ENCODE measurements at places on chromosomes 1 and 21. TPM values are rescaled to one million over a fixed set of nuclear protein-coding genes. Genes with fewer than 3 reads are reported as not detected.

GRCh38 chr1:91864017-91864700 lies 21.8 kb downstream of the TGFBR3 start:
- no peak for DNase-seq
- no peak overlapping the region for H3K4me3 ChIP-seq
- no peaks in the 10 kb centered on the region for H3K27me3 ChIP-seq

- H3K27me3 ChIP-seq, result peaks cover 12% of the 10 kb centered on the region
- no peaks in the 10 kb centered on the region for H3K4me1 ChIP-seq
- DNase-seq, result no peak
- H3K27ac ChIP-seq, result no peak overlapping the region
- H3K36me3 ChIP-seq, result no peaks in the 10 kb centered on the region
- no peak overlapping the region for H3K4me3 ChIP-seq
These were observed 554.1 kb downstream of the MATN1 start for GRCh38 chr1:30169269-30169668.

DNA sequence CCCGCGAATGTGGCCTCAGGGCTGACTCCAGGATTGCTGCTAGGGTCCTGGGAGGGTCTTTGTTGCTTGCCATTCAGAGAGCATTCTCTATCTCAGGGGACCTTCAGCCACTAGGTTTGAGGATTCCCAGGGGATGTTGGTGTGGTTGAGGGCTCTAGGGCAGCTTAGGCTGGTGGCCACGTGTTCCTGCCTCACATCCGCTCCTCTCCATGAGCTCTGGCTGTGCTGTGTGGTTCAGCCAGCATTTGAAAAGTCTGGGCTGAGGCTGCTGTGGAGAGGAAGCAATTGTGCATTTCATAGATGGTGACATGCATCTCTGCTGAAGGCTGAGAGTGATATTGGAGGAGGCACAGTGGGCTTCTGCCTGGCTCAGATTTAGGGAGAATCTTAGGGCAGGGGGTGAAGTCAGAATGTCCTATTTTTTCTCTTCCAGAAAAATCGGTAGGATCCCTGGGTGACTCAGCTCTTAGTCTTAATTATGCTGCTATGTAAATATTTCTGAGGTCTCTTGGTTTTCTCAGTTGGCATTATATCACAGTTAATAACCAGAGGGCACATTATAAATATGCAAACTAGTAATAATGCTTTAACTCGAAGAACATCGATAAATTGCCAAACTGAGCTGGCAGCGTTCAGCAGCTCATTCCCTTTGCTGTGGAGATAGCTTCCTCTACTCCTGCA lies 182.3 kb downstream of the CAMTA1 start:
- H3K4me3 ChIP-seq, result no peak overlapping the region
- DNase-seq, result no peak
- H3K27me3 ChIP-seq, result peaks cover 25% of the 10 kb centered on the region

DNA sequence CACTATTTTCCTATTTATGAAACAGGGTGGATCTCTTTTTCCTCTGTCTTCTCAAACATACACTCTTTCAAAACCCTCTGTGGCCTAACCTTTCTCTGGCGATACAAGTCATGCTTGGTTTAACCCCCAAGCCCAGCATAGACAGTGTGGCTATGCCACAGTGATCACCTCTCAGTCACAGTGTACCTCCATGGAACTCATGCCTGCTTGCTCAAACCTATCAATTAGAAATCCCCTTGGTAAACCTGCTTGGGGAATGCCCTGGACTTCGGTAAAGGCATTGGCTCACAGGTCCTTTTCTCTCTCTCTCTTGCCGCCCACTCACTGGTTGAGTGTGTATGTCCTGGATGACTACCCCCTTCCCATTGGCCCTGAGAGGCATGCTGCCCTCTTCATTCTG lies 147.5 kb downstream of the CYYR1 start:
- DNase-seq, result no peak
- H3K36me3 ChIP-seq, result no peaks in the 10 kb centered on the region
- no peaks in the 10 kb centered on the region for H3K4me1 ChIP-seq
- H3K4me3 ChIP-seq, result no peak overlapping the region

DNA sequence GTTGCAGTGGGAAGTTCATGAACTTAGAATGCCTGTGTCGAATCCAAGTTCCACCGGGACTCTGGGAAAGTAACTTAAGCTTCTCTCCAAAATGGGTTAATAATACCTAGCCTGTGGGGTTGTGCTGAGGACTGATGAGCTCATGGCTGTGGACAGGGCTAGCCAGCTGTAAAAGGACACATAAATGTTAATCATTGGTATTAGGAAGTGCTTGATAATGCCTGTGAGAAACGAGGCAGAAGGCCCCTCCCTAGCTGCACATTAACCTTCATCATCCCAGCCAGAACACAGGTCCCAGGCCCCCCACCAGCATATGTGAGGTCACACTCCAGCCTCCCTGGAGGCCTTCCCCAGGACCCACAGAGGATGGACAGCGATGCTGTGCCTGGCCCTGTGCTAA lies 789 bp upstream of the GJB4 start:
- H3K27me3 ChIP-seq, result no peaks in the 10 kb centered on the region
- H3K4me1 ChIP-seq, result no peaks in the 10 kb centered on the region
- no peak overlapping the region for H3K4me3 ChIP-seq
- no peaks in the 10 kb centered on the region for H3K36me3 ChIP-seq

The NFYC gene
- 101 TPM for total RNA-seq

The LAPTM5 gene
- total RNA-seq, result 21.3 TPM

- H3K36me3 ChIP-seq, result no peaks in the 10 kb centered on the region
- no peak for DNase-seq
- no peaks in the 10 kb centered on the region for H3K4me1 ChIP-seq
- H3K27me3 ChIP-seq, result no peaks in the 10 kb centered on the region
- H3K4me3 ChIP-seq, result no peak overlapping the region
- no peak overlapping the region for H3K27ac ChIP-seq
These were observed 98.1 kb upstream of the ZNF678 start for GRCh38 chr1:227465256-227465655.

- no peak for DNase-seq
- no peaks in the 10 kb centered on the region for H3K4me1 ChIP-seq
- no peaks in the 10 kb centered on the region for H3K27me3 ChIP-seq
- no peaks in the 10 kb centered on the region for H3K36me3 ChIP-seq
These were observed 203.2 kb upstream of the BEND5 start for GRCh38 chr1:48979940-48980339.

DNA sequence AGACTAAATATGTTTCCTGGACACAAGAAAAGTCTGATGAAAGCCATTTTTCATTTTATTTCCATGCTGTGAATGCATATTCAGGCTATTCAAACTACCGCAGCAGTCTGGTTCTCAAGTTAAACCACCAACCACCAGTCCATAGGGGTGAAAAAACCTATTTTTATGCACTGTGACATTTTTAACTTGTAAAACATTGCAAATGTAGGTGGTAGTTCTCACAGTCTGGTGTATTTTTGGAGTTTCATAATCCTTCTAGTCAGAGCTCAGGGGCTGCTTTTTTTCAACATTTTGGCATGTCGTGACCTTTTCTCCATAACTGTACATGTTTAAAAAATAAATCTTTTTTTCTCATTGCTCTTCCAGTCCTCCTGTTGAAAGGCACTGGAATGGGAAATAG lies 907.6 kb upstream of the ADGRL2 start:
- H3K27me3 ChIP-seq, result no peaks in the 10 kb centered on the region
- no peaks in the 10 kb centered on the region for H3K36me3 ChIP-seq
- H3K27ac ChIP-seq, result no peak overlapping the region
- no peak for DNase-seq
- H3K4me1 ChIP-seq, result no peaks in the 10 kb centered on the region

GRCh38 chr1:27292106-27292505 lies 29.9 kb upstream of the TMEM222 start:
- no peak for DNase-seq
- H3K4me1 ChIP-seq, result no peaks in the 10 kb centered on the region
- H3K36me3 ChIP-seq, result peaks cover 6% of the 10 kb centered on the region
- no peak overlapping the region for H3K27ac ChIP-seq
- H3K27me3 ChIP-seq, result no peaks in the 10 kb centered on the region
- no peak overlapping the region for H3K4me3 ChIP-seq

The GPATCH3 gene
- total RNA-seq, result 3.2 TPM

DNA sequence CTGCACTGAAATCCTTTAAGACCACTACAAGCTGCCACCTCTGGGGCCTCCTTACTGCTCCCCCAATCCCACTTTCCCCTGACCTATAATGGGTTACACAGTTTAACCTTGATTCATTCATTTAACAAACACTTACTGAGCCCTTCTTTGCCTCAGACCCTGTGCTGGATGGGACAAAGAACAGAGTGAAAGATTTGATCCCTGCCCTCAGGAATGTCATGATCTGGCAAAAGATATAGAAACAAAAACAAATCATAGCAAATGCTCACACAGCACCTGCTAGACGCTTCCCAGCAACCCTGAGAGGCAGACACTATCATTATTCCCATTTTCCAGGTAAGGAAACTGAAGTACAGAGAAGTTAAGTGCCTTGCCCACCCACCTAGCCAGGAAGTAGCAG lies 7.0 kb upstream of the AUNIP start:
- H3K27ac ChIP-seq, result no peak overlapping the region
- no peaks in the 10 kb centered on the region for H3K36me3 ChIP-seq
- peaks cover 14% of the 10 kb centered on the region for H3K4me1 ChIP-seq
- H3K4me3 ChIP-seq, result no peak overlapping the region

DNA sequence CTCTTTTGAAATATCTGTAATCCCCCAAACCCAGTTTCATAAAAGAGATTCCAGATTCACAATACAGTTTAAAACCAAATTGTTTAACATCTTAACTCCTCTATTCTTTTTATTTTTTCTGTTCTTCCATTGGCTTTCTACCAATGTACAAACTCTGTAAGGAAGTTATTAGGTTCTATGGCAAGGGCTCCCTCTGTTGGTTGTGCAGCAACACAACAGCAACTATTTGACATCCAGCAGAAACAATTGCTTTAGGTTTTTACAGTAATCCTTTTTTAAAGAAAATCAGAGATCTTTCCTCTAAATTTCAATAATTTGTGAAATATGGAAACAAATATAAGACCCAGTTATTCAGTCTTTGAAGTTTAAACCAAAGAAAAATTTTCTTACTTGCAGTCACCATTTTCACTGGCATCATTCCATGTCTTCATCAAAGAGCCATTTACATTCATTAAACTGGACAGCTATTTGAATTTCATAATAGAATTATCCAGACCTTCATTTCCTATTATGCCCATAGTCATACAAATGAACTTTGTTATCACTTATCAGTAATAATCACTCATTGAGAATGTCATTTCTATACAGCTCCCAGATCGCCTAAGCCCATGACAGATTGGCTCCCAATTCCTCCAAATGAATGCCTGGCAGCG lies 46.5 kb upstream of the RNF11 start:
- no peaks in the 10 kb centered on the region for H3K36me3 ChIP-seq
- no peaks in the 10 kb centered on the region for H3K4me1 ChIP-seq
- peak; percentile 31 for DNase-seq
- no peak overlapping the region for H3K4me3 ChIP-seq

DNA sequence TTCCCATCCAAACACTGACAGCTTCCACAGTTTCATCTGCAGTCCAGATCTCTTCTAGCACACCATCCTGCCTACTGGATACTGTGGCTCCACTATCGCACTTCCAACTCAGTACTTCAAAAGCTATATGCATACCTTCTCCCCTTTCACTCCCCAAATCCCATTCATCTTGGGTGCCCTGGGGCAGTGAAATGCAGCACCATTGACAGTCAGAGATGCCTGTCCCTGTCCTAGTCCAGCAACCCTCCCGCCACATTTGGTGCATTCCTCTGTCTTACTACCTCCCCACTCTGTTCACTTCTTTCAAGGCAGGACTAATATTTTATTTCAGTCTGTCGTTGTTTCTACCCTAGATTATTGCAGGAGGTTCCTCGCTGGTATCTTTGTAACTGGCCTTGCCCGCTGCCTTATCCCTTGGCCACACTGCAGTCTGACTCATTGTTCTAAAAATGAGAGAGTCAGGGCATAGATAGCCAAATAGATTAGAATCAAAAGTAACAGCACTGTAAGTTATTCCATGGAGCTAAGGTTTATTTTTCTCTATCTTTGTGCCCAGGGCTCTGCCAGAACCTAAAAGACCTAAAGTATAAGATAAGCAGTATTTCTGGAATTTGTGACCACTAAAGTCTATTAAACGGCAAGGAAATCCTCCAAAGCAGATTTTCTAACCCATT lies 96.7 kb downstream of the ESRRG start:
- no peak for DNase-seq
- no peak overlapping the region for H3K4me3 ChIP-seq
- H3K27me3 ChIP-seq, result no peaks in the 10 kb centered on the region
- H3K36me3 ChIP-seq, result no peaks in the 10 kb centered on the region
- no peak overlapping the region for H3K27ac ChIP-seq

DNA sequence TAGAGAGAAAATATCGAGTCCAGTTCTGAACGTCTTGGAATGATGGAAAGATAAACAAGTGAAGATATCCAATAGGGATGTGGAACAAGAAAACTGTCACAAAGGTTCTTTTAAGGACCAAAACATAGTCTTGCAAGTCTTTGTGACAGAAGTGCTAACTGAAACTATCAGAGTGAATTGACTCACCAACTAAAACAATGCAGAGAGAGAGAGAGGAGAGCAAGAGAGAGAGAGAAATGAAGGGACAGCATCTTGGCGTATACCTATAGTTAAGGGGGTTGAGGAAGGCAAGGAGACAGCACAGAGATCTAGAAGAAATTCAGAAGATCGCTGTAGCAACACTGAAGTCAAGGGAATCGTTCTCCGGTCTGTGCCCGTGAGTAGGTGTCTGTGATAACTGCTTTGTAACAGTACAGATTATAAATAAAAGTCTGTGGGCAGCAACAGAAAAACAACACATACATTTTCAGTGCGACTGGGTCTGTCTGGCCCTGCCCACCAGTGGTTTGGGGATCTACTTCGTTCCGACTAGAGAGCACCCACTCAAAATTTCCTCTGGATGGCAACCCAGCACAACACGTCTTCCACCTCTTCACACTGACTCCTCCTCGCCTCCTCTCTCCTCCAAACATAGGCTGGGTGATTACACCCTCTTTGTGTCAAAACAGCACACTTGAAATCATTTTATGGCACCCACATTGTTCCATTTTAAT lies 4.8 kb upstream of the COA6 start:
- DNase-seq, result no peak
- peaks cover 6% of the 10 kb centered on the region for H3K4me1 ChIP-seq
- H3K36me3 ChIP-seq, result no peaks in the 10 kb centered on the region
- H3K4me3 ChIP-seq, result no peak overlapping the region
- H3K27ac ChIP-seq, result no peak overlapping the region
- H3K27me3 ChIP-seq, result no peaks in the 10 kb centered on the region

The MYOC gene
- total RNA-seq, result 7.6 TPM

DNA sequence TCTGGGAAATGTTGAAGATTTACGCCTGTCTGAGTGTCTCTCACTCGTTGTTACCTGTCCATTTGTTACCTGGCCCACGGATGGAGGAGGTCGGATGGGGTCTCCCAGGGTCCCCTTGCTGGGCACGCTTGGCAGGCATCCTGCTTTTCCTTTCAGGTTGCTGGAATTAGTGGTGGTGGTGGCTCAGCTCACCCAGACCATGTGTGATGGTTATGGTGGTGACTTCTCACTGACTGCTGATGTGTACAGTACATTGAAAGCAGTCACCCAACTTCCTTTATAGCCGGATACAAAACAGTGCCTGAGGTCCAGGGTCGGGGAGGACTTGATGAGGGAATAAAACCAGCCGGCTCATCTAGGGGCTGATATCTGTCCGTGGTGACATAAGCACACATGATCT lies 19.5 kb downstream of the MAPKAPK2 start:
- H3K4me3 ChIP-seq, result no peak overlapping the region
- H3K36me3 ChIP-seq, result no peaks in the 10 kb centered on the region
- H3K27ac ChIP-seq, result no peak overlapping the region

The FCRL1 gene
- total RNA-seq, result 6.4 TPM

All from transverse colon (tissue), 4 donors.